Right lung (tissue), 10 donors: ENCODE measurements at places on chromosomes 2 and 18. TPM values are rescaled to one million over a fixed set of nuclear protein-coding genes. Genes with fewer than 3 reads are reported as not detected.

DNA sequence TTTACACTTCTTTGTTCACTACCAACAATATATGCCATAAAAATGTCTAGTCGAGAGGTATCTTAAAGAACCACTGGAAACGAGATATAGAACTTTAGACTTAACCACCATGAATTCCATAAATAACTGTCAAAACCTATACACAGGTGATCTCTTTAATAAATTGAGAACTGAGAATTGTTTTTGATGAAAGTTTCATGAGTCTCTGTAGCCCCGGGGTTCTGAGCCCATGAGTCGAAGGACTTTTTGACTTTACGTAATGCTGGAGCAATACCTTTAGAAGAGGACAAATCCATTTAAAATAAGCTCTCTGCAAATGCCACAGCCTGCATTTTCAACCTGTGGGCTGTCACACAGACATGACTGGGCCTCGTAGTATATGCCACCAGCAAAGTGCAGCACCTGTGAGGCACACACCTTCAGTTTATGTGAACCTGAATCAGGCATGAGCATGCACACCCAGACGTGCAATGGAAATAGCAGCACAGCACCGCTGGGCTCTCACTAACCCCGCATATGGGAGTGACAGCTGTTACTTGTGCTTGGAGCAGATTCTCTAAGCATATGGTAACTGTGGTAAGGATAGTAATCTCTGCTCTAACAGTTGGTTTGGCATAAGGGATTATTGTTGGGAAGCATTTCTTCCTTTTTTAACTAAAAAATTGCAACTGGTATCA lies 383.2 kb downstream of the SOCS6 start:
- DNase-seq = no peak

Gene B4GALT6
- 18.4 TPM for polyA plus RNA-seq

Gene FAHD2B
- polyA plus RNA-seq = 25.7 TPM

- DNase-seq = peak; percentile 83
These were observed 119.9 kb downstream of the COPS8 start for GRCh38 chr2:237205561-237205971.

Gene LRP1B
- polyA plus RNA-seq = 0.54 TPM
